ENCODE measurements at places on chromosomes 6 and 20.

- H3K27me3 ChIP-seq: no peaks in the 10 kb centered on the region
- no peak overlapping the region for H3K4me3 ChIP-seq
- no peaks in the 10 kb centered on the region for H3K36me3 ChIP-seq
- DNase-seq: no peak
Observed at GRCh38 chr6:153207006-153207405, 75.9 kb upstream of the RGS17 start.

DNA sequence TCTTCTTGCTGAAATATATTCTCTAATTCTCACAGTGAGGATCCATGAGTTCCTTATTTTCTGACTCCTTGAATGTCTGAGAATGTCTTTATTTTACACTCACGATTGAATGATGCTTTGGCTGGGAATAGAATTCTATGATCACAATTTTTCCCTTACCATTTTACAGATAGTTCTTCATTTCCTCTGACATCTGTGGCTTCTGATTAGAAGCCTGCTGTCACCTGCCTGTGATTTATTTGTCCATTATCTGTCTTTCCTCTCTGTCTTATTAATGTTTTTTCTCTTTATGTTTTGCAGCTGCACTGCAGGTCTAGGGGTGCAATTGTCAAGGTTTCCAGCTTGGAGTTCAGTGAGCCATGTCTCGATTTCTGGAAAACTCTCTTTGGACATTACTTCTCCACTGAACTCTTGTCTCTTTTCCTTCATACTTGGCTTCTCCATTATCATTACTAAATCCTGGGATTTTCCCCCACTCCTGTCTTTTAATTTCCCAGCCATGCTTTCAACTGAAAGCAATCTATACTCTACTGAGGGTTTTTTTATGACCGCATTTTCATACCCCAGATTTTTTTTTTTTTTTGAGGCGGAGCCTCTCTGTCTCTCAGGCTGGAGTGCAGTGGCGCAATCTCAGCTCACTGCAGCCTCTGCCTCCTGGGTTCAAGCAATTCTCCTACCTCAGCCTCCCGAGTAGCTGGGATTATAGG, 121.2 kb upstream of the PRND start:
- no peak overlapping the region for H3K27ac ChIP-seq
- DNase-seq: no peak
- peaks cover 7% of the 10 kb centered on the region for H3K27me3 ChIP-seq
- no peak overlapping the region for H3K4me3 ChIP-seq
- peaks cover 12% of the 10 kb centered on the region for H3K4me1 ChIP-seq

DNA sequence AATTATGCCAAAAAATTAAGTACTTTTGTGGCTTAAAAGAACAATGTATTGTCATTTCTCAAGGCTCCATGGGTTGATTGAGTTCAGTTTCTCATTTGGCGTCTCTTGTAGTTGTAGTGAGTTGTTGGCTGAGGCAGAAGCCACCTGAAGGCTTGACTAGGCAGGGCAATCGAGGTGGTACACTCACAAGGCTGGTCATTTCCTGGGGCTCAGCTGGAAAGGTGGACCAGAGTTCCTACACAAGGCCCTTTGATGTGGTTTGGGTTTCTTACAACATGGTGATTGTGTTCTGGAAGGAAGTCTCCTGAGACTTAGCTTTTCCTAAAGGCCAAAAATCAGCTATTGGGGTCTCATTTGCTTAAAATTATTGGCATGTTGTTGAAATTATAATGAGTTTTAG, 22.6 kb downstream of the MAS1 start:
- no peak overlapping the region for H3K4me3 ChIP-seq
- H3K27ac ChIP-seq: no peak overlapping the region
- H3K36me3 ChIP-seq: no peaks in the 10 kb centered on the region
- no peaks in the 10 kb centered on the region for H3K4me1 ChIP-seq
- DNase-seq: no peak
- peaks cover 15% of the 10 kb centered on the region for H3K27me3 ChIP-seq

- H3K27me3 ChIP-seq: no peaks in the 10 kb centered on the region
- H3K4me3 ChIP-seq: no peak overlapping the region
- peaks cover 11% of the 10 kb centered on the region for H3K4me1 ChIP-seq
- no peaks in the 10 kb centered on the region for H3K36me3 ChIP-seq
- H3K27ac ChIP-seq: no peak overlapping the region
- DNase-seq: no peak
Observed at GRCh38 chr20:46849269-46849668, 45.4 kb upstream of the EYA2 start.

DNA sequence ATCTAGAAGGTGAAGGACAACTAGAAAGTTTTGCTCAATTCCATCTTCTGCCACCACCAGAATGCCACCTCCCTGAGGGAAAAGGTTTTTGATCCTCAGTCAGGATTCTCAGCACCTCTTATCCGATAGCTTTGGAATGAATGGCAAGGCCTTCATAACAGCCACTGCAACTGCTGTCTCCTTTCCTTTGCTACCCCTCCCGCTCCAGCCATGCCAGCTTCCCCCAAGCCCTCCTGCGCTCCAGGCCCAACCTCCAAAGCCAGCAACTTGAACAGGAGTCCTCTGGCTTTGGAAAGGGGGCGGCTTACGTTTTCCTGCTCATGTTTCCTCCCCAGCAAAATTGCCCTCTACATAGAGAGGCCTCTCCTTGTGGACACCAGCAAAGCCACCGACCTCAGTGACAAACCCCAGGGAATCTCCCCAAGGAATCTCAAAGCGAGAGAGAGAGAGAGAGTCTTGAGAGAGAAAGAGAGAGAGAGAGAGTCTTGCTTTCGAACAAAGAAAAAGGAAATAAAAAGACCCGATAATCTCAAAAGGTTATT, 420 bp upstream of the BTN2A1 start:
- peak overlapping the region; percentile 68 for H3K27ac ChIP-seq
- peaks cover 15% of the 10 kb centered on the region for H3K36me3 ChIP-seq
- no peaks in the 10 kb centered on the region for H3K27me3 ChIP-seq
- peaks cover 4% of the 10 kb centered on the region for H3K4me1 ChIP-seq
- DNase-seq: peak; percentile 65
- H3K4me3 ChIP-seq: peak overlapping the region; percentile 76

Measured in SJCRH30 (cell line).